ENCODE measurements at places on chromosomes 3 and 15.

DNA sequence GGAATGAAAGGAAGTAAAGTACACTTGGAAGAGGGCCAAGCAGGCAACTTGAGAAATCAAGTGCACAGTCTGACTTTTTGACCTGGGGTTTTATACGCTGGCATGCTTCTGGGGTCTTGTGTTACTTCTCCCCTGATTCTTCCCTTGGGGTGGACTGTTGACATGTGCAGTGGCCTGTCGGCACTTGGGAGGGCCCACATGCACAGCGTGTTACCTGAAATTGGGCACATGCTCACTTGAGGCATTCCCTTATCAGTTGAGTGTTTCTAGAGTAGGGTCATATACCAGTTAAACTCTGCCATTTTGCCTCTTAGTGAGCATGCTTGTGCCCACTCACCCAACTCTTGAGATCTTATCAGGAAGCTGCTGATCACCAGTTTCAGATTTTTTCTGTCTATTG lies 329.1 kb upstream of the SOX2 start:
- H3K4me1 ChIP-seq = no peaks in the 10 kb centered on the region
- no peak overlapping the region for H3K4me3 ChIP-seq
- DNase-seq = no peak
- H3K27me3 ChIP-seq = no peaks in the 10 kb centered on the region
- no peaks in the 10 kb centered on the region for H3K36me3 ChIP-seq
- no peak overlapping the region for H3K27ac ChIP-seq

DNA sequence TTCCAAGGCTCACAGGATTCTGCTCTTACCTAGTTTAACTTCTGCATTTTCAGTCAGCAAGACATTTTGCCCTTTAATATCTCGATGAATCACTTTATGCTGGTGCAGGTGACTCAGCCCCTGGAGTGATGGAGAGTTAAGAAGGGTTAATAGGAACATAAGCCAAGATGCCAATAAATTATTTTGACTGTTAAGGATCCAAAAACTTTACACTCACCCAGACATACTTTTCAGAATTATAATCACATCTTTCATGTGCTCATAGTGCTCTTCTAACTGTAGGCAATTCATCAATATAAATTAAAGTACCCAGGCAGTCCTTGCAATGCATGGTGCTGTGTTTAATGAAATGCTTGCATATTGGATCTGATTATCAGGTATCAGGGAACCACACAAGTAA lies 164.1 kb upstream of the SLC2A2 start:
- H3K4me1 ChIP-seq = peaks cover 14% of the 10 kb centered on the region
- H3K4me3 ChIP-seq = no peak overlapping the region
- no peak overlapping the region for H3K27ac ChIP-seq
- no peaks in the 10 kb centered on the region for H3K36me3 ChIP-seq

DNA sequence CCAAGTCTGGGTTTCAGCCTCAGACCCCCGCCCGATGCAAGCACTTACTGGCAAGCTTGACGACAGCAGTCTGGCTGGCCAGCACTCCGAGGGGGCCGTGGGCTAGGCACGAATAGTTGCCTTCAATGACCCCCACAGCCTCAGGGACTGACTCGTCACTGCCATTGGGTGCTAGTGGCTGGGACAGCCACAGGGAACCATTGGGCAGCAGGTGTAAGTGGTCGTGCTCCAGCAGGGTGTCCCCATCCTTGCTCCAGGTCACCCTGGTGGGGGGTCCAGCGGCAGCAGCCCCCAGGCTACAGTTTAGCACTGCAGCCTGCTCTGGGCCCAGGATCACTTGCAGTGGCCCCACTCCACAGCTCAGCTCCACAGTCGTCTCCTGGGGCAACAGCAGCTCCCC lies 11.8 kb downstream of the IGDCC4 start:
- no peak overlapping the region for H3K27ac ChIP-seq
- H3K4me1 ChIP-seq = peaks cover 5% of the 10 kb centered on the region
- no peaks in the 10 kb centered on the region for H3K27me3 ChIP-seq
- H3K36me3 ChIP-seq = no peaks in the 10 kb centered on the region

- H3K36me3 ChIP-seq = no peaks in the 10 kb centered on the region
- no peak overlapping the region for H3K4me3 ChIP-seq
- DNase-seq = no peak
- no peaks in the 10 kb centered on the region for H3K27me3 ChIP-seq
- H3K27ac ChIP-seq = no peak overlapping the region
These were observed 256.3 kb upstream of the SEMA6D start for GRCh38 chr15:47460795-47461573.
